Urinary bladder (tissue), 4 donors: ENCODE measurements at places on chromosomes 2 and 18.

GRCh38 chr2:166882851-166883250, 5.4 kb upstream of the XIRP2 start:
- DNase-seq: no peak

- DNase-seq: no peak
Observed at GRCh38 chr2:37711308-37711731, 39.9 kb upstream of the CDC42EP3 start.

DNA sequence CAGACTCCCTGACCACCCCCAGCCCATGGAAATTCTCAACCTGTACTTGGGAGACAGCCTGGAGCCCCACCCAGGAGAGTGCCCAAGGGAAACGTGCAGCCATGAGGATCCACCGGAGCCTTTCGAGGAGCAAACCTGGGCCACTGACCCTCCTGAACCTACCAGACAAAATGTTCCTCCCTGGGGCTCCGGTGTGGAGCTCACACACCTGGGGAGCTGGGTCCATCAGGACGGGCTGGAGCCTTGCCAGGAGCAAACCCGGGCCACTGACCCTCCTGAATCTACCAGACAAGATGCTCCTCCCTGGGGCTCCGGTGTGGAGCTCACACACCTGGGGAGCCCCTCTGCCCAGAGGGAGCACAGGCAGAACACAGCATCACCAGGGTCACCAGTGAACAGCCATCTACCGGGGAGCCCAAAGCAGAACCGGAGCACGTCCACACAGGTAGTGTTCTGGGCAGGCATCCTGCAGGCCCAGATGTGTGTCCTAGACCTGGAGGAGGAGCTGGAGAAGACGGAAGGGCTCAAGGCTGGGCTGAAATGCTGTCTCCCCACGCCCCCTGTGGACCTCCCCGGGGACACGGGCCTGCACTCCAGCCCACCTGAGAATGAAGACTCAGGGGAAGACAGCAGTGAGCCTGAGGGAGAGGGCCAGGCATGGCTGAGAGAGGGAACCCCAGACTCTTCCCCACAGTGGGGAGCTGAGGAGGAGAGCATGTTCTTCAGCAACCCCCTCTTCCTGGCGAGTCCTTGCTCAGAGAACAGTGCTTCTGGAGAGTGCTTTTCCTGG, 8.9 kb downstream of the PSD4 start:
- DNase-seq: no peak

DNA sequence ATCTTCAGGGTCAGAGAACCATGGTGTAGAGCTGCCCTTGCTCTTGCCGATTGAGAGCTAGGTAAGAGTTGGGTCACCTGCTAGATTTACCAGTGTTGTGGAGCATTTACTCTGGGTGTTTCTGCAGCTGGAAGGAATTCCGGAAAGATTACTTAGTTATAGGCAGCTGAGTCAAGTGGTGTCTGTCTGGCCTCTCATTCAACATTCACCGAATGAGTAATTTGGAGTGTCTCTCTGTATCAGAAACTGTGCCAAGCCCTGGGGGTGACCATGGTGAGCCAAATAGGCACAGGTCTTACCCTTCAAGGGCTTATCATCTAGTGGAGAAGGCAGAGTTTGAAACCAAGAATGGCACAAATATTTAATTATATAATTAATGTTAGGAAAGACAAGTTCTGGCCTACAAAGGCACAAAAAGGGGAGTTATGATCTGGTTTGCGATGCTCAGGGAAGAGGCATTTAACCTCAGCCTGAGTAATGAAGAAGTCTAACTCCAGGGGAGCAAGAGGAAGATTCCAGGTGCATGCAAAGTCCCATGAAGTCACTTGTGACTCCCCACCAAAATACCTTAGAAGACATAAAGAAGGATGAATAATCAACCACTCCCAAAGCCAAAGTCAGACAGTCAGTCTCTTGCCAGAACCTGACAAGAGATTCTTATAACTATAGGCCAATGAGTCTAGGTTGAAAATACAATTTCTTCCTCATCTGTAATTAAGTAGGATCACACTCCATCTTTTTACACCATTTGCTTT, 12.5 kb downstream of the SETBP1 start:
- no peak for DNase-seq

DNA sequence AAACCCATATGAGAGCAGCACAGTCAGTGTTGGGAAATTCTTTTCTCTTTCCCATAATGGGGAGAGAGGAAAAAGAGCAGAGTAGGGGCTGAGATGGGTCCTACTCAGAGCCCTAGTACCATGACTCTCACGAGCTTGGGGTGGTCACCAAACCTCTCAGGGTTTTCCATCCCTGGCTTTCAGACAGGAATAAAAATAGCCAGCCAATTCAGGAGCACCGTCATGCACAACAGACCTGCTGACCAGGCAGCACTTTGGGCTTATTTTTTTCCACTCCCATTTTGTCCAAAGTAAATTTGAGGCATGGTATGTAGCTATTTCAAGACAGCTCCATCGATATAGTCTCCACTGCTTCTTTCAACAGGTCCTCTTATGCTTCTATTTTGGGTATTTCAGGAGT, 86.4 kb downstream of the TGFA start:
- DNase-seq: no peak

DNA sequence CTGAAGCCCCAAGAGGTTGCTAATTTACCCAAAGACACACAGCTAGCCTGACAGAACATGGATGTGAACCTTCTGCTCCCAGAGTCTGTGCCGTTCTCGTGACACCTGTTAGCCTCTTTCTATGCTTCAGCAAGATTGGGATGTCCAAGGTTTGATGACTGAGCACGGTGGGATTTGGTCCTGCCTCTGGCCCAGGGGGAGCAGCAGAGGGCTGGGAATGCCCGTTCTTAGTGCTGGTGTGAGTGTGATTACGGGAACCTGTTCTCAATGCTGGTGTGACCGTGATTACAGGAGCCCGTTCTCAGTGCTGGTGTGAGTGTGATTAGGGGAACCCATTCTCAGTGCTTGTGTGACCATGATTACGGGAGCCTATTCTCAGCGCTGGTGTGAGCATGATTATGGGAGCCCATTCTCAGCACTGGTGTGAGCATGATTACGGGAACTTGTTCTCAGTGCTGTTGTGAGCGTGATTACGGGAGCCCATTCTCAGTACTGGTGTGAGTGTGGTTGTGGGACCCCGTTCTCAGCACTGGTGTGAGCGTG, 67.3 kb upstream of the SNTG2 start:
- no peak for DNase-seq

DNA sequence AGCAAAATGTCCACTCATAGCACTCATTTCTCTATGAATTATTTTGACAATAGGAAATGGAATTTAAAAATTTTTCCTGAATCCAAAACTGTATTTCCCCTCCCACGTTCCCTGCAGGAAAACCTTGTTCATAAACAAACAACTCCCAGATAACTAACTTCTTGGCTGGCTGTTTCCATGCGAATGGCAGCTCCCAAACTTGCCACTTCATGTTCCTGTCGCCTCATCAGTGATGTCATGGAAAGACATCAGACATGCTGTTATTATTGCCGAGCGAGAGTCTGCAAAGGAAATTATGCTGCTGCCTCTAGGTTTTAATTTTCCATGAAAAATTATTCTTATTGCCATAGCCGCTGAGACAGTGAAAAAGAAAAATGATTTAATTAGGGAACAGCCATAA, 117.0 kb upstream of the RIOK3 start:
- no peak for DNase-seq

DNA sequence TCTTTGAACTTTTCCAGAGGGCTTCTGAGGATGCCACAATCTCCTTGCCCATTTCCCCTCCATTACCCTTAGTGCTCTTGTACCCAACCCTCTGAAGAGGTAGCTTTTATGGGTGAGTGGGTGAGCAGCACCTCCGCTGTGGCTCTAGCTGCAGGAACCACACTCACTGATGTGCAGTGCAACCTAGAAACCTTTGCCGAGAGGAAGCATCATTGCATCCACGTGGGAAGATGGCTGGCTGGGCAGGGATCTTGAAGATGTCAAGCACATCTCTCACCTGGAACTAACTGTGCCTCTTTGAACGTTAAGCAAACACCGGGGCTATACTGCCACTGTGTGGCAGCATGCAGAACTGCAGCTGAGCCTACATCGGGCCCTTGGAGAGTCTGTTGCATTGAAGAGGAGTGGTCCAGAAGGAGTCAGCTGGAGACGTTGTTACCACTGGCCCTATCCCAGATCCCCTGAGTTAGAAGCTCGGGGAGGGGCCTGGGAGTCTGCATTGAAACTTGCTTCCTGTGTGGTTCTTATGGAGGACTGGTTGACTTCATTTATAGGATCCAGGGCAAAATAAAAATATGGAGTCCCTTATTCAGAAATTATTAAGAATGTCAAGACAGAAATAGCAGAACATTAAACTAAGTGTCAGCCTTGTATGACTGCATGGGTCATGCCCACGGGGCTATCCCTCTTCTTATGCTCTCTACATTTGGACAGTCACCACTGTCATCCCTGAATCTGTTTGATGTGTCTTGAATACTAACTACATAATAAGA, 28.7 kb downstream of the IGFBP5 start:
- DNase-seq: no peak
